ENCODE measurements at places on chromosomes 11 and 22.

DNA sequence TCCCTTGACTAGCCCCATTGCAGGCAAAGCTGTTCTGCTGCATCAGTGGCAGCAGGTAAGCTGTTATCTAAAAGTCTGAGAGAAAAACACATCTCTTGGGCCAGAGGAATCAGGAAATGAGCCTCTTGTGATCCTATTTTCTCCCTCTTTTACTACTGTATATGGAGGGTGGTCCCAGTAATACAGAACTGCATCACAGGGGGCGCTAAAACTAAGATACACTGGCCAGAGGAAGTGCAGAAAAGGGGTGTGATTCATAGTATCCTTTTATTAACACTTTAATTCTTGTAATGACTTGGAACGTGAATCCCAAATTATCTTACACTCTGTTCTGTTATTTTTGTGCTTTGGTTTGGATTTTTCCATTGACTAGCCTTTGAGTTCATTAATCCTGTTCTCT, 8.8 kb upstream of the MED17 start:
- DNase-seq: no peak

- DNase-seq: no peak
Observed at GRCh38 chr11:109374032-109374431, 48.0 kb upstream of the C11orf87 start.

DNA sequence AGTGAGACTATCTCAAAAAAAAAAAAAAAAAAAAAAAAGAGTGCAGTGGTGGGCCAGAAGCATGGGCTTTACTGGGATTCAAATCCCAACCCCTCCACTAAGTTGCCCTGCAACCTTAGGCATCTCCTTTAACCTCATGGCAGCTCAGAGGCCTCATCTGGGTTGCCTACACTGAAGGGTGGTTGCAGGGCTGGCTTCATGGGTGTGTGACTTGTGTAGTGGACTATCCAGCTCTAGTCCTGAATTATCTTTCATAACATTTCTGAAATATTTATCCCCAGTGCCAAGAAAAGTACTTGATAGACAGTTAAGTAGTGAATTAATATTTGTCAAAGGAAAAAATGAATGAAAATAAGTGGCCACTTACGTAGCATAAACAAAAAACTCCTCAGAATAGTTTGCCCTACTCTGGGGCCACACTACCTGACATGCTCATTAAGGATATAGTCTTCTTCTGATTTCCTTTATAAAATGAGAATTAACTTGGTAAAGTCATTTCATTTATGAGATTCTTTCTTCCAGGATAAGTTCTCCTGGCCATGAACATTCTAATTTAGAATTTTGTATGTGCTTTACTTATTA, 116.0 kb upstream of the SYT13 start:
- no peak for DNase-seq

DNA sequence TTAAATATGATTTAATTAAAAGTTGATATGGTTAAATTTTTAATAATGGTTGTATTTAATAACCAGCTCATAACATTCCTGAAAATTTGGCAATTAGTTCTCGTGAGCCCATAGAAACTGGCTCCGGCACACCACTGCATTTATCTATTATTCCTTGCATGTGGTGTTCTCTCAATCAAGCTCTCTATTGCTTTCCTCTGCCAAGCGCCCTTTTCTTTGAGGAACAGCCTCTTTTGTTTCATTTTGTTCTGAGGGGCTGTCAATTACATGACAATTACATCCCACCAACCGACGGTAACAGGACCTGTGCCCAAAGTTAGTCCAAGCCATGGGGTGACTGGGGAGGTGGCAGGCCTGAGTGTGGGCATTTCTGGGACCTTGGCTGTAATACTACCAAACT, 8.1 kb downstream of the C11orf91 start:
- no peak for DNase-seq

GRCh38 chr11:46564459-46564858, 29.4 kb downstream of the AMBRA1 start:
- DNase-seq: no peak

DNA sequence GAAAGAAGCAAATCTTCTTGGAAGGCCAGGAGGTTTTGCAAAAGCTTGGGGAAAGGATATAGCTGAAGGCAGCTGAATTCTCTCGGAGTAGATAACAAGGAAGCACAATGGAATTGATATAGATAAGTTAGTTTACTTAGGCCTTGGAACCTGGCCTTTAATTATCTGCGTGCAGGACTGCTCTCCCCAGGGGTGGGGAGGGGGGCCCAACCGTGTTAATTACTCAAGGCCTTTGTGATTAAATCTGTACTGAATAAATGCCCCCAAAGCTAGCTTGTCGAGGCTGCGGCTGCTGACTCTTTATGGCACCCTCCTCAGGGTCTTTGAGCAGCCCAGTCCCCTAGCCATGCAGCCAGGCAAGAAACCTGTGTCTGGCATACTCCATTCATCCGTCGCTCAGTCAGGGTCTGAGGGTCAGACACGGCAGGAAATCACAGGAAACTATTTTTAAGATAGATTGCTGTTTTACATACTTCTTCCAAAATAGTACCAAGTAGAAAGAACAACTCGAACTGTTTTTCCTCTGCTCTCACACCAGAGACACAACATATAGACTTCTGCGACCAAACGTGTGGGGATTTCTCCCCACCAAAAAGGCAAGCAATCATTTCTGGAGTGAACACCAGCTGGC, 36.5 kb downstream of the MS4A2 start:
- DNase-seq: no peak
